ENCODE measurements at places on chromosomes 1 and 21.

- no peak for DNase-seq
Observed at GRCh38 chr1:111515291-111516004, 12.0 kb upstream of the ADORA3 start.

GRCh38 chr21:38392661-38393060, 105.6 kb downstream of the ERG start:
- no peak for DNase-seq

DNA sequence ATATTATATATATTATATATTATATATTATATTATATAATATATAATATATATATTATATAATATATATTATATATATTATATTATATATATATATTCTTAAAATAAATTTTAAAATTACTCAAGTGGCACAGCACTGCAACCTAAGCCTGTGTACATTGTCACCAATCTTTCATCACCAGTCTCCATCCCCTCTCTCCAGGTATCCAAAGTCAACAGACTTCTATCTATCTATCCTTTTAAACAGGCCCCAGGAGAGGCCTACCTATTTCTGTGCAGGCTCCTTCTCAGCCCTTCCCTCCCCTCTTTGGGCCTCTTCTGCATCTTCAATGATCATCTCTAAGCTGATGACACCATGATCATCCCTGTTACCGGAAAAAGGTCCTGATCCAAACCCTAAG, 111.7 kb downstream of the RHOU start:
- no peak for DNase-seq

DNA sequence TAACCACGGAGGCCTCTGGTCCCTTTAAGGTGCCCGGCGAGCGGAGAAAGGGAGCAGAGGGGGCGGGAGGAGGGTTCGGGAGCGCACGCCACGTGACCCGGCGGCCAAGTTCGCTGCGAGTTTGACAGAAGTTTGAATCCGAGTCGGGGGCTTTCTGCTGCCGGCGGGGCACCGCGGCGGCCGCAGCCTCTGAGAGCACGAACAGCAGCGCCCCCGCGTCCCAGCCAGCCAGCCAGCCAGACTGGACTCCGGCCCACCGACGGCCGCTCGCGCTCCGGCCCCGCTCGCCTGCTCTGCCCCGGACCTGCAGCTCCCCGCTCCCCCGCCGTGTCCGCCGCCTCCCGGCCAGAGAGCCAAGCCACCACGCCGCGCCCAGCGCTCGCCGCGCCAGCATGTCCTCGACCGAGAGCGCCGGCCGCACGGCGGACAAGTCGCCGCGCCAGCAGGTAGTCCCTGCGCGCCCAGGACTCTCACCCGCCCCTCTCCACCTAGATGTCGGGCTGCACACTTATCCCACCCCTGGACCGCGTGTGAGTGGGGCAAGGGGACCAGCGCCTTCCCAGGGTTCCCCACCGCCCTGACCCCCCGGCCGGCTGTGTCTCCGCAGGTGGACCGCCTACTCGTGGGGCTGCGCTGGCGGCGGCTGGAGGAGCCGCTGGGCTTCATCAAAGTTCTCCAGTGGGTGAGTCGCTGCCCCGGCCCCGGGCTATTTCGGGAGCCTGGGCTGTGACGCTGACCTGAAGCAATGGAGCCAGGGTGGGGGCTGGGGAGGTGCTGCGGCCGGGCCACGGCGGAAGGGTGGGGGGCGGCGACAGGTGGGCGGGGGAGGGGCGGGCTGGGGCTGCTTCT, at the start of gene SYPL2:
TSS of gene SYPL2 (plus strand) at position 95 of the 849 bp plus-strand sequence. CDS start at position 393, 298 bp downstream.
- no peak for DNase-seq

- DNase-seq: no peak
Observed at GRCh38 chr1:155125946-155126555, 1.6 kb upstream of the EFNA1 start.

- no peak for DNase-seq
Observed at GRCh38 chr1:204296431-204296988, 63.2 kb downstream of the PLEKHA6 start.

DNA sequence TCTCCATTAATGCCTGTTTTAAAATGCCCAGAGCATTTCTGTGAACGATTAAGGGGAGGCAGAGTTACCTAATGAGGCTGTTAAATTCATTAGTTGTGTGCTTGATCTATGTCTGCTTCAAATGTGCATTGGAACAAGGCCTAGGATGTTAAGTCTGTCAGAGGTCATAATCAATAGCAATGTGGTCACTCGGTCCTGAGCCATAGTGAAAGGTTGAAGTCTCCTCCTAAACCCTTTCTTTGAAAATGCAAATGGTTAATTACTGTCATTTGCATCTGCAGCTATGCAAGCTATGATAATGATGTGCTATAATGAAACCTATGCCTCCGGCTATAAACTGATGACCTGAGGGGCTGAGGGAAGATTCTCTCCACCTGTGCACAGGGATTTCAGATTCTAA, 114.2 kb upstream of the NR5A2 start:
- DNase-seq: no peak

- DNase-seq: no peak
Observed at GRCh38 chr21:33843216-33843615, 72.4 kb downstream of the ATP5PO start.

DNA sequence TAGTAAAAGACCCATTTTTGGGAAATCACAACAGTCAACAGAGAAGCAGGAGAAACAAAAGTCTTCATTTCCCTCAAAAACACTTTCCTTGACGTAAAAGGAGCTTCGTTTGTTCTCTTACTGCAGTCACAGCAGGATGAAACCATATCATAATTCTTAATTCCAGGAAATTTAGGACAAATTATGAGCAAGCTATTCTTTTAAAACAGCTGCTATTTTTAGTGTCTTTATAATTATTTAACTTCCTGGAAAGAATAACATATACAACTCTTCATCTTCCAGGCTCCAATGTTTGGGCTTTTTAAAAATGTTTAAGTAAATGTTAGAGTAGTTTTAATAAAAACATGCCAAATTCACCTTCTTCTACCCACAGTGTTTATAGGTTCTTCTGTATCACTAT, 563.5 kb downstream of the LTN1 start:
- DNase-seq: no peak

- DNase-seq: no peak
Observed at GRCh38 chr1:33050221-33051076, 13.8 kb upstream of the AK2 start.

GRCh38 chr1:66248746-66249145, 285.2 kb upstream of the SGIP1 start:
- no peak for DNase-seq

- no peak for DNase-seq
Observed at GRCh38 chr1:38044221-38045215, 2.1 kb downstream of the POU3F1 start.

DNA sequence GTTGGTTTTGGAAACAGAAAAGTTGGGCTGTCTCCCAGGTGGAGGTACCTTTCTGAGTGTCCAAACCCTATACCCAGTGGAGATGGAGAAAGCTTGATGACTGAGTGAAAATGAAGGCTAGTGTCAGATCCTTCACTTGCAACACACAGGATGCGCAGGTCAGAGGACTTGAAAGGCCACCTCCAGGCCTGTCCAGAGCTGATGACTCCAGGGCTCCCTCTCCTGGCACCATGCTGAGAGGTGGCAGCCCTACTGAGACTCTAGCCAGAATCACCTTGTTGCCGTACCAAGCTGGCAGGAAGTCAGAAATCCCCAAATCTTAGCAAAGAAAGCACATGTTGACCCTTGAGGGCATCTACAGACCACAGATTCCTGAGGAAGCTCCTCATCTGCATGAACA, 16.4 kb downstream of the KNCN start:
- no peak for DNase-seq

GRCh38 chr1:147808025-147808424, 47.6 kb upstream of the GJA5 start:
- DNase-seq: no peak

GRCh38 chr1:185317886-185318310, 855 bp upstream of the IVNS1ABP start:
- no peak for DNase-seq

- no peak for DNase-seq
Observed at GRCh38 chr21:45414396-45415187, 9.6 kb downstream of the COL18A1 start.

DNA sequence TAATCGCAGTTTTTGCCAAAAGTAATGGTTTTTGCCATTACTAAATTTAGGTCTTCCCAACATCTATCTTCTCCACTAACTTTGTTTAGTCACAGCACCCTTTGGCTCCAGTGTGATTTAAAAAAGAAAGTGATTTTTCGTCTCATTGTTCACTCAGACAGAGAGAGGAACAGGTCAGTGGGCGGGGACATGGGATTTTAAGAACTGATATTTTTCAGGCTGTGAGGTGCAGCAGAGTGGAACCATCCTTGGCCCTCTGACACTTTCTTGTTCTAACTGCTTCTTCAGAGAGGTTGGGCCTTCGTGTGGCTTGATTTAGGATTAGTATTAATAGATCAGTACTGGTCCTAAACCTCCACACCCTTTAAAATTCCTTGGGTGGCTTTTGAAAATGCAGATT, 38.8 kb downstream of the CASQ2 start:
- DNase-seq: no peak

GRCh38 chr1:164918140-164918539, 359.2 kb downstream of the PBX1 start:
- DNase-seq: no peak

DNA sequence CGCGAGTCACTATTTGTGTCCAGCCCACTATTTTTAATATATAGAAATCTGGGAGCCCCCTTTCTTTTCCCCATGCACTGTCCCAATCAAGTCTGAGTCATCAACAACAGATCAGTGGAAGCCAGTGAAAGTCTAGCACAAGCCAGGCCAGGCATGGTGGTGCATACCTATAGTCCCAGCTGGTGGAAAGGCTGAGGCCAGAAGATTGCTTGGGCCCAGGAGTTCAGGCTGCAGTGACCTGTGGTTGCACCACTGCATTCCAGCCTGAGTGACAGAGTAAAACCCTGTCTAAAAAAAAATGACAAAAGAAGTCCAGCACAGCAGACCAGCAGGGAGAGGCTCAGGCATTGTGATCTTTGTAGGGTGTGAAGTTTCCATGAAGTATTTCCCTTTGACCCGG, 9.0 kb upstream of the RPL5 start:
- no peak for DNase-seq

DNA sequence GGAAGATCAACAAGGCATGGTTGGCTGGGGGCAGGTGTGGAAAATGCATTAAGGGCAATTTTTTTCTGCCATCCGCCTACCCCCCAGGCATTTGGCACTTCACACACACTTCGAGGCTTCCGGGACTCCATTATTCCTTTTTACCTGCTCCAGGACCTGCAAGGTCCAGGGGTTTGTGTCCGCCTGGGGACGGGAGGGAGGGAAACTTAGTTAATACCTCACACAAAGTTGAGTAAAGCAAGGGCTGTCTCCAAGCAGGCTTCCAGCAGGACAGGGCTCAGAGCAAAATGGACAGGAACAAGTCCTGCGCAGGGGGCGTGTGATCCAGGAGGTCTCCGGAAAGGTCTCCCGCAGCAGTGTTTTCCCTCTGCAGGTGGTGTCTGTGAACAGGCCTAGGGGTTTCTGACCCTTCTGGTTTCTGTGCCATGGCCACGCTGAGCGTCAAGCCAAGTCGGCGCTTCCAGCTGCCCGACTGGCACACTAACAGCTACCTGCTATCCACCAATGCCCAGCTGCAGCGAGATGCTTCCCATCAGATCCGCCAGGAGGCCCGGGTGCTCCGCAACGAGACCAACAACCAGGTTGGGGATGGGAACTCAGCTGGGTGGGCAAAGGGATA, 712 bp downstream of the TEKT2 start:
- no peak for DNase-seq

GRCh38 chr1:95583661-95584210, 349.7 kb downstream of the RWDD3 start:
- no peak for DNase-seq

- no peak for DNase-seq
Observed at GRCh38 chr1:213268221-213268620, 217.2 kb downstream of the RPS6KC1 start.

DNA sequence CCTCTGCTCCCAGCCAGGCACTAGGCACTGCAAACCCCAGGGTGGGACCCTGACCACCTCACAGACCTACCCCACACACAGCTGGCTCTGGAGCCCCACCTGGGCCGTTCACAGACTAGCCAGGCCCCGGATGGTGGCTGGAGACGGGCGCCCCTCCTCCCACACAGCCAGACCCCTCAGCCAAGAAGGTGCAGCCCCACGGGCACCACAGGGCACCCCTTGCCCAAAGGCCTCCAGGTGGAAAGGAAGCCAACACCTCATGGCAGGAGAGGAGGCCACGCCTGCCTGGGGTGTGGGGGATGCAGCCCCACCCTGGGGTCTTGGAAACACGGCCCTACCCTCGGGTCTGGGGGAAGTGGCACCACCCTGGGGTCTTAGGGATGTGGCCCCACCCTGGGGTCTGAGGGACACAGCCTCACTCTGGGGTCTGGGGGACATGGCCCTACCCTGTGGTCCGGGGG, 44.6 kb downstream of the WNT9A start:
- no peak for DNase-seq

- DNase-seq: no peak
Observed at GRCh38 chr1:160777486-160778089, 18.4 kb upstream of the LY9 start.

- no peak for DNase-seq
Observed at GRCh38 chr1:155976062-155976912, 2.1 kb downstream of the ARHGEF2 start.

DNA sequence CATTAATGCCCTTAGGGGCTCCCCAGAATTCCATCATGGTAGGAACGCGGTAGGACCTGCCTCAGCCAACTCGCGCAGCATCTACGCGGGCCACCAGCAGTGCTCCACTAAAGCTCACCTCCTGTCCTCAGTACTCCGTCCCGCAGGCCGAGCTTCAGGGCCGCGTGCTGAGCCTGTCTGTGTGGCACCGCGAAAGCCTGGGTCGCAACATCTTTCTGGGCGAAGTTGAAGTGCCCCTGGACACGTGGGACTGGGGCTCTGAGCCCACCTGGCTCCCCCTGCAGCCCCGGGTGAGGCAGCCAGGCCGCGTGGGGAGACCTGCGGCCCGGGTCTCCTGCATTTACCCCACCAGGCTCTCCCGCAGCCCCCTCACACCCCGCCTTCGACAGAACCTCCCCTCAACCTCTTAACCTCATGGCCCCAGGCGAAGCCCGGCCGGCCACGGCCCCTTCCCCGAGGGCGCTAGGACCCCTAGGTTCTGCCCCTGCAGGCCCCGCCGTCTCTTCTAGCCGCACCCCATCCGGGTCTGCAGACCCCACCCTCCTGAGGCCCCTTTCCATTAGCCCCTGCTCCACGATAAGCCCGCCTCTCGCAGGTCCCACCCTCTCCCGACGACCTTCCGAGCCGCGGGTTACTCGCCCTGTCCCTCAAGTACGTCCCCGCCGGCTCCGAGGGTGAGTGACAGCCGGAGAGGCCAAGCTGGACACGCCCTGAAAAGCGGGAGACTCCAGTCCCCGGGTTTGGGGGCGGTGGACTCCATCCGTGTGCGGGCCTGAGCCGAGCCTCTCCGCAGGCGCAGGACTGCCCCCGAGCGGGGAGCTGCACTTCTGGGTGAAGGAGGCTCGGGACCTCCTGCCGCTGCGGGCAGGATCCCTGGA, 9.1 kb downstream of the SYTL1 start:
- no peak for DNase-seq

GRCh38 chr1:33211972-33212371, 30.1 kb upstream of the TRIM62 start:
- DNase-seq: no peak

- no peak for DNase-seq
Observed at GRCh38 chr1:179881642-179882252, 338 bp upstream of the TOR1AIP1 start.

GRCh38 chr1:109250454-109251276, 1.3 kb downstream of the CELSR2 start:
- no peak for DNase-seq
